Right lobe of liver (tissue), 6 donors: ENCODE measurements at places on chromosomes 2 and 18. TPM values are rescaled to one million over a fixed set of nuclear protein-coding genes. Genes with fewer than 3 reads are reported as not detected.

- peaks cover 12% of the 10 kb centered on the region for H3K36me3 ChIP-seq
- H3K27ac ChIP-seq: no peak overlapping the region
- no peak for DNase-seq
- no peak overlapping the region for H3K4me3 ChIP-seq
- H3K4me1 ChIP-seq: no peaks in the 10 kb centered on the region
Measured at GRCh38 chr2:152657043-152657442, 60.2 kb downstream of the PRPF40A start.

DNA sequence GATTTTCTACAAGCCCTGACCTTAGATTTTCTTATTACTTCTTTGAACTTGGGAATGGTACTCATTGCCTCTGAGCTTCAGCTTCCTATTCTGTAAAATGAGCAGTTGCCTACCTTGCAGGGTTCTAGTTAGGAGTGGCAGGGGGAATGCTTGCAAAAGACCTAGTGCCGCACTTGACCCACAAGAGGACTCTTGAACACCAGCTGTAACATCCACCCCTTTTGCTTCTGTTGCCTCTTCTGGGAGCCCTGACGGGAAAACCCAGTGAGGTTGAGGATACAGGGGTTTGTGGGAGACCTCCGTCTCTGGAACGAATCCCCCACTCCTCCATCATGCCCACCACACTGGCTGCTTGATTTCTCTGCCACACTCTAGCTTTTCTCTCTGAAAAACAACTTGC is 27.1 kb upstream of the LBH start:
- H3K36me3 ChIP-seq: no peaks in the 10 kb centered on the region
- no peak for DNase-seq
- no peaks in the 10 kb centered on the region for H3K4me1 ChIP-seq
- no peak overlapping the region for H3K27ac ChIP-seq
- no peak overlapping the region for H3K4me3 ChIP-seq
- H3K27me3 ChIP-seq: no peaks in the 10 kb centered on the region

CERKL gene
- not detected for total RNA-seq

CRYBA2 gene
- not detected for total RNA-seq

GALR1 gene
- total RNA-seq: not detected

DNA sequence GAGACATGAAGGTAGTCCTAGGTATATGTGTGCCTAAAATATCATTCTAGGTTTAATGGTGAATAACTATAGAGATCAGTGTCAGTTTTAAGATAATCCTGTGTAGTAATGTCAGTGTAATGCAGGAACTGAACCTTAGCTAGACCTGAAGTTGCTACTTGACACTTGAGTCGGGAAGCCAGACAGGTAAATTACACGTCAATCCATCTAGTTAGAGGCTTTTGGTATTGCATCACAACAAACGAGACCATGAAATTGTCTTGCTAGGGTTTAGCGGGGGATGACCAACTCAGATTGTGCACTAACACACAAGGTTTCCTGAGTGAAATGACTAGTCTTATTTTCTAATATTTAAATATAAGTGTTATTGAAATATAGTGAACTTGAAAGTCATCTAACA is 2.0 kb downstream of the YPEL5 start:
- no peak overlapping the region for H3K27ac ChIP-seq
- no peak overlapping the region for H3K4me3 ChIP-seq
- no peaks in the 10 kb centered on the region for H3K36me3 ChIP-seq
- no peaks in the 10 kb centered on the region for H3K27me3 ChIP-seq

DNAJC10 gene
- total RNA-seq: 37.1 TPM

DNA sequence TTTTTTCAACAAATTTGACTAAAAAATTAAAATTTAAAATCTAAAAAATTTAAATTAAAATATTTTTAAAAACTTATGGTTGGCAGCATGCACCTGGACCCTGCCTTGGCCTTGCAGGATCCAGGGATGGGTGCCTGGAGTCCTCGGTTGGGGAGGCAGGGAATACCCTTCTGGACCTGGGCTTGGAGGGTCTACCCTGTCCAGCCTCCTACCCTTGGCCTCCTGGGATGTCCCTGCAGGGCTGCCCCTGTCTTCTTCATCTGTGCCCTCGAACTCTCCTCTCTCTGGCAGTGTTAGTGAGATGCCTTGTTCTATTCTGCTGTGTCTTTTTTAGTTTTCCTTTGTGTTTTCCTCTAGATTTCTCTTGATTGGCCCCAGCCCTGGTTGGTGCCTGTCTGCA is 68.9 kb upstream of the HAAO start:
- H3K4me3 ChIP-seq: no peak overlapping the region
- H3K36me3 ChIP-seq: no peaks in the 10 kb centered on the region
- H3K27ac ChIP-seq: no peak overlapping the region
- DNase-seq: no peak
- H3K27me3 ChIP-seq: no peaks in the 10 kb centered on the region

GRCh38 chr18:12026562-12026961 is 45.3 kb downstream of the IMPA2 start:
- H3K4me3 ChIP-seq: no peak overlapping the region
- H3K27ac ChIP-seq: peak overlapping the region; percentile 9
- H3K27me3 ChIP-seq: no peaks in the 10 kb centered on the region
- no peak for DNase-seq
- peaks cover 15% of the 10 kb centered on the region for H3K4me1 ChIP-seq

- H3K36me3 ChIP-seq: no peaks in the 10 kb centered on the region
- H3K4me3 ChIP-seq: no peak overlapping the region
- no peaks in the 10 kb centered on the region for H3K27me3 ChIP-seq
- peaks cover 7% of the 10 kb centered on the region for H3K4me1 ChIP-seq
- no peak for DNase-seq
- no peak overlapping the region for H3K27ac ChIP-seq
Measured at GRCh38 chr18:6057604-6058003, 162.3 kb upstream of the TMEM200C start.

GRCh38 chr2:171205551-171205950 is 44.9 kb upstream of the TLK1 start:
- H3K27ac ChIP-seq: no peak overlapping the region
- H3K36me3 ChIP-seq: no peaks in the 10 kb centered on the region
- no peaks in the 10 kb centered on the region for H3K27me3 ChIP-seq
- no peak for DNase-seq
- H3K4me1 ChIP-seq: no peaks in the 10 kb centered on the region

GRCh38 chr2:126672980-126673605 is 17.1 kb downstream of the GYPC start:
- no peak overlapping the region for H3K27ac ChIP-seq
- no peaks in the 10 kb centered on the region for H3K4me1 ChIP-seq
- DNase-seq: no peak
- H3K36me3 ChIP-seq: no peaks in the 10 kb centered on the region

- no peaks in the 10 kb centered on the region for H3K36me3 ChIP-seq
- no peak overlapping the region for H3K27ac ChIP-seq
- H3K4me1 ChIP-seq: no peaks in the 10 kb centered on the region
Measured at GRCh38 chr18:72830109-72830508, 37.7 kb downstream of the NETO1 start.

- H3K36me3 ChIP-seq: no peaks in the 10 kb centered on the region
- no peak for DNase-seq
- H3K27ac ChIP-seq: no peak overlapping the region
- no peaks in the 10 kb centered on the region for H3K27me3 ChIP-seq
- H3K4me1 ChIP-seq: no peaks in the 10 kb centered on the region
Measured at GRCh38 chr2:176202491-176202890, 14.0 kb downstream of the HOXD1 start.

HJURP gene
- 0.37 TPM for total RNA-seq

DNA sequence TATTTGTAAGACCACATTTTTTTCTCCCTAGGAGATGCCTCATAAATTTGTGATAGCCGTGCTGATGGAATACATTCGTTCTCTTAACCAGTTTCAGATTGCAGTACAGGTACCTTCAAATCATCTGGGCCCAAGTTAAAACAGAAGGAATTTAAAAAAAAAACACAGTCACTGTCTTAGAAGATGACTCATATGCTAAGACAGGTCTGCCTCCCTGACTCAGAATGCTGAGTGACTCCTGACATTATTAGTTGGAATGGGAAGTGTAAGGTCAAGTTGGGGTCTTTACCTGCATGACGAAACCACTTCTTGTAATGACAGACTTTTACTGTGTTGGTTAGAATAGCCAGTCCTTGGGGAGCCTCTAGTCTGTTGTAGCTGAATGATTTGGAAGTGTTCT is 26.3 kb downstream of the RMC1 start:
- H3K27me3 ChIP-seq: no peaks in the 10 kb centered on the region
- H3K36me3 ChIP-seq: peaks cover 90% of the 10 kb centered on the region
- no peaks in the 10 kb centered on the region for H3K4me1 ChIP-seq
- H3K4me3 ChIP-seq: no peak overlapping the region
- no peak for DNase-seq
